Hematopoietic multipotent progenitor cell treated with erythropoietin and hydrocortisone succinate and interleukin-3 and kit ligand, for 8 days (in vitro differentiated cells): ENCODE measurements at places on chromosomes 11 and 22.

- peak; percentile 15 for DNase-seq
Observed at GRCh38 chr22:35301372-35301874, 1.7 kb downstream of the TOM1 start.

- no peak for DNase-seq
Observed at GRCh38 chr11:17395978-17396377, 7.5 kb upstream of the KCNJ11 start.

DNA sequence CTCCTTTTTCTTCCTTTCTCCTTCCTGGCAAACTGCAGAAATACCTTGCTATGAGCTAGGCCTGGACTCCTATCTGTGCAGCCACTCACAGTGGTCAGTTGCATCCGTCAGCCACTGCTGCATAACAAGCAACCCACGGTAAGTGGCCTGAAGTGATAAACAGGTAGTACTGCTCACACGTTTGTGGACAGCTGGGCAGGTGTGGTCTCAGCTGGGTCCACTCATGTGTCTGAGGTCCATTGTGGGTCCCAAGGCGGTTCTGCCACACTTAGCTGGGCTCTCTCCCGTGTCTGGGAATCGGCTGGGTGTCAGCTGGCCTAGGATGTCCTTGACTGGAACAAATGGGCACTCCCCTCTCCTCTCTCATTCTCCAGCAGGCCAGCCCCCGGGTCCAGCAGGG, 109.3 kb downstream of the BRD1 start:
- DNase-seq: no peak

DNA sequence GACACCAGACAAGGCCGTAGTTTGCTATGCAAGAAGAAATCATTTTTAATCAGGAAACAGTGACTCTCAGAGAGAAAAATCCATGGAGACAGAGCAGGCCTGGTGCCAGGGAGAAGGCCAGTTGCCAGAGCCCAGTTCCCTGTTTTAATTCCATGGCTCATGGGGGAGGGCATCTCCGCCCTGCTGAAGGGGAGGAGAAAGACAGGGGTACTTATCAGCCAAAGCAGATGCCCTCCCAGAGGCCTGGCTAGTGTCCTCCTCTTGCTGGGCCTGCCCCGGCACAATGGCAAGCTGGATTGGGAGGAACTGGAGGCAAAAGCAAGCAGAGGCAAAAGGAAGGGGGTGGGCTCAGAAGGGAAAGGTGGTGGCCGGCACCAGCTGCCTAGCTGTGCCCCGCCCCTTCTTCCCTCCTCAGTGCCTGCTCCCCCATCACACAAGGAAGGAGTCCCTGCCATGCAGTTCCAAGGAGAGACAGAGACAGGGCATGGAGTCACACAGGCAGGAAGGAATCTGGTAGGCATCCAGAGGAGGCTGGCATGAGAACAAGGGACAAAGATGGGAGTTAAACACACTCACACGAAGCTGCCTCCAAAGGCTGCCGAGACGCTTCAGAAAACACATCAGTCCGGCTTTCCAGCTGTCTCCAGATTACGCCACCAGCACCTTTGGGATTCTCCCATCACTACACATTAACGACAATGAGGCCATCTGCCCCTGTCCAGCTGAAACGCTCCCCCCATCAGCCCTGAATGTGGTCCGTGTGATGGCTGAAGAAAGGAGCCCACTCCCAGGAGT, 591.8 kb downstream of the BUD13 start:
- no peak for DNase-seq

- no peak for DNase-seq
Observed at GRCh38 chr22:30572210-30572609, 2.3 kb downstream of the GAL3ST1 start.

- no peak for DNase-seq
Observed at GRCh38 chr11:77799338-77799737, 21.2 kb downstream of the RSF1 start.

DNA sequence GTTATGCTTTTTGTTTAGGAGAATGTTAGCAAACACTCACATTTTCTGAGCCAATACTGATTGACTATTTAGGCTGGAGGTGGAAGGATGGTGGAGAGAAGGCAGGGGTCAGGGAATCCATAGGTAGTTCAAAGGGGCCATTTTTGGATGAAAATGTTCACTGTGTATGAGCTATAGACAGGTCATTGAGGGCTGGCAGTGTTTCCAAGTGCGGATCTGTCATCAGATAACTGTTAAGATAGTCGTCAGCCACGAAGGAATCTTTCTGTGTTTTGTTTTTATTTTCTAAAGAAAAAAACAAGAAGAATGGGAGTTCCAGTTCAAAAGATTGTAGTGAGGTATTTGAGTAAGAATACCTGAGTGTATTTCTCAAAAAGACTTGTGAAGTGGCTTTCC, 3.1 kb downstream of the KCNJ5 start:
- DNase-seq: no peak

- no peak for DNase-seq
Observed at GRCh38 chr11:106763501-106763900, 254.8 kb downstream of the GUCY1A2 start.

GRCh38 chr11:975827-976226, 50.2 kb downstream of the AP2A2 start:
- DNase-seq: peak; percentile 72

GRCh38 chr11:47257517-47258316, at the start of gene NR1H3:
Gene NR1H3, plus strand, starts transcription at chr11:47257996. Its CDS starts 1,221 bp downstream, at chr11:47259217.
- no peak for DNase-seq

DNA sequence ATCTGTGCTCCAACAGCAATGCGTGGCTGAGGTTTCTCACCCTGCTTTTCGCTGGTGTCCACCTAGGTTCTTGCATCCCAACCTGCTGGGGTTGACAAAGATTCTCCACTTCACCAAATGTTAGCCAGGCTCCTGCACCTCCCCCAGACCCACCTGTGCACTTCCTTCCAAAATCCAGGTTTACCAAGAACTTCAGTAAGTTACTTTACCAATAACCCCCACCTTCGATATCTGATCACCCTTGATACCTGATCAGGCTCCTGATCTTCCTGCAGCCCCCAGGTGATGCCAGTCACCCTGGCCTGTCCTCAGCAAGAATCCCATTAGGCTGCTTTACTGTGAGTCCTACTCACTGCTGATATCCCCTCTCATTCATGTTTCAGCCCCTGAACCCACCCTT, 1203.4 kb downstream of the TBC1D22A start:
- DNase-seq: no peak

DNA sequence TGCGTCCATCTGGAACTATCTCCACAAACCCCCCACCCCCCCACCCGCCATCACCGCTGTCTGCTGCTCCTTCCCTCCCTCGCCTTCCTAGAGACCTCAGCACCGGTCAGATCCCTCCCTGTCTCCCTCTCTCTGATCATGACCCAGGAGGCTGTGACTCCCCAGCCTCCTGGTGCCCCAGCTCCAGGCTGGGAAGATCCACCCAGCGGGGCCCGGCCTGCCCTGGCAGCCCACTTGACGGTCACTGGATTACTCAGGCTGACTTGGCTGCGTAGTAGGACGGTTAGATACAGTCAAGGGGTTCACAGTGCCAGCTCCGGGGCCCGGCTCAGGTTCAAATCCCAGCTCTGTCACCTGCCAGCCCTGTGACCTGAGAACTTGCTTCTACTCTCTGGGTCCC, 59.3 kb downstream of the ANO1 start:
- no peak for DNase-seq

DNA sequence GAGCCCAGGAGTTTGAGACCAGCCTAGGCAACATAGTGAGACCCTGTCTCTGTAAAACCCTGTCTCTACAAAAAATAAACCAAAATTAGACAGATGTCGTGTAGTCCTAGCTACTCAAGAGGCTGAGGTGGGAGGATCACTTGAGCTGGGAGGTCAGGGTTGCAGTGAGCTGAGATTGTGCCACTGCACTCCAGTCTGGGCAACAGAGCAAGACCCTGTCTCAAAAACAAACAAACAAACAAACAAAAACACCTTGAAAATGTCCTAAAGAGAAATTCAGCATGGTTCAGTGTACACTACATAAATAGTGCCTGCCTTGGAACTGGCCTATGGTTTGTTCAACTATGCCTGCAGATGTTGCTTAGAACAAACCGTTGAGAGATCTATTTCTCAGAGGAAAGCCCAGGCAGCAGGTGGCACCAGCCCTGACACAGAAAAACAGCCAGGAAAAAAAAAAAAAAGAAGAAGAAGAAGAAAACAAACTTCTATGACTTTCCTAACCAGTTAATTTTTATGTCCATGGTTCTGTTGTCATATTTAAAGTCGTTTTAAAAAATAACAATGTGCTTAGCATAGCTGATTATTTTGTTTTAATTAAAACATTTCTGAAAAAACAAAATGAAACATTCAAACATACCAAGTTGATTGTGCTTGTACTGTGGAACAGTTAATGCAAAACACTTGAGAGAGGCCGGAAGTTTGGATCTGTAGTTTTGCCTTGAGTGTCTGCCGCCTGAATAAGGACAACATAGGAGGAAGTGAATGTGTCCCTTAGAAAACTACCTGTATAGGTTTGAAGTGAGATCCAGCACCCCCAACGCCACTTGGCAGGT, 5.4 kb downstream of the KREMEN1 start:
- DNase-seq: no peak

DNA sequence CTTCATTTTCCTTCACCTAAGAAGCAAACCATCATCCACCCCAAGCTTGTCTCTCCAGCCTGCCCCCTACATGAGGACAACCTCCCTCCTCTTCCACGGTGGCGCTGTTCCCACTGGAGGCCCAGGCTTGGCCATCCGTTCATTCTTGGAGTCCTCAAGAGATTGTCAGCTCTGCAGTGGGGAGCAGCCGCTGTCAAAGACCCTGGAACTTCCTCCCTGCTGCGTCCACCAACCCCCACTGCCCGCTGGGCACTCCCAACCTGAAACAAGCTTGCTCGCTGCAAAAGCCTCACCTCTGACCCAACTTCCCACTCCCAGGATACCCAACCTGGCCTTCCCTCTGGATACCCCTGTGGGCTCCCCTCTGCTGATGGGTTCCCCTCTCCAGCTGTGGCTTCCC, 10.4 kb upstream of the CD81 start:
- DNase-seq: no peak

GRCh38 chr11:115656669-115657068, 152.5 kb upstream of the CADM1 start:
- DNase-seq: no peak

DNA sequence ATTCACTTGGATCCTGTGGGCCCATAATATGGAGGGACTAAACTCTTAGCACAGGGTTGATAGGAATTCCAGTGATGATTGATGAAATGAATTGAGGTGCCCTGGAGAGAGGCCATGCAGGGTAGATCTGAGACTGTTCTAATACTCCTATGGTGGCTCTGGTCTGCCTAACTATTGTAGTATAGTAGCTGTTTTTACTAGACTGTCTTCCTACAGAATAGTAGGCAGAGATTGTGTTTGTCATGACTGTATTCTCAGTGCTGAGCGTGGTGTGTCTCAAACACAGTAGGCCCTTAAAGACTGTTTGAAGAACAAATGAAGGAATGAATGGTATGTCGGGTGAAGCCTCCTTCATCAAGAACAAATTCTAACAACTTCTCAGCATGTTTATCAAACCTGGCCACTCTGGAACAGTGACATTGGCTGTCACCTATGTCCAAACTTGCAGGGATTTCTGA, 107.0 kb upstream of the SESN3 start:
- DNase-seq: no peak

DNA sequence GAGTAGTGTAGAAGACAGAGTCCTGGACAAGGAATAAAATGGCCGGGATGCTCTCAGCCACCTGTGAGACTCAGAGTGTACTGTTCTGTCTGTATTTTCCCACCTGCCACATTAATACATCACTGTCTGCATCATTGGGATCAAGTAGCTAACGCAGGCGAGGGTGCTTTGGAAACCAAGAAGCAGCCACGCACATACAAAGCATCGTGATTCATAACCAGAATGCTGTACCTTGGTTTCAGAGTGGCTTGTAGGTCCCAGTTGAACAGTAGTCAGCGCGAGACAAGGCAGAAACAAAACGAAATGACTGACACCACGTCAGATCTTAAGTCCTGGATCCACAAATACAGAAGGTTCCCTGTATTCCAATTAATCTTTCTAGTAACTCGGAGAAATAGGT, 198.3 kb downstream of the GRIK4 start:
- DNase-seq: no peak

DNA sequence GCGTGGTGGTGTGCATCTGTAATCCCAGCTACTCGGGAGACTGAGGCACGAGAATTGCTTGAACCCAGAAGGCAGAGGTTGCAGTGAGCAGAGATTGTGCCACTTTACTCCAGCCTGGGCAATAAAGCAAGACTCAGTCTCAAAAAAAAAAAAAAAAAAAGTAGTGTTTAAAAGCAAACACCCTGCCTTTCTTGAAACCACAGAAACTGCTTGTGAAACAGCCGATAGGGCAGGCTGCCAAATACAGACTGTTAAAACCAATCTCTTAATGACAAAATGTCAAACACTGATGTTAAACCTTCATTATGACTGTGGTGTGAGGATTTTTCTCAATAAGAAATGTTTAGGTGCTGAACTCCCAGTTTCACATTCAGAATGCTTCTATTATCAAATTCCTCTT, 27.3 kb downstream of the MARK2 start:
- peak; percentile 89 for DNase-seq

DNA sequence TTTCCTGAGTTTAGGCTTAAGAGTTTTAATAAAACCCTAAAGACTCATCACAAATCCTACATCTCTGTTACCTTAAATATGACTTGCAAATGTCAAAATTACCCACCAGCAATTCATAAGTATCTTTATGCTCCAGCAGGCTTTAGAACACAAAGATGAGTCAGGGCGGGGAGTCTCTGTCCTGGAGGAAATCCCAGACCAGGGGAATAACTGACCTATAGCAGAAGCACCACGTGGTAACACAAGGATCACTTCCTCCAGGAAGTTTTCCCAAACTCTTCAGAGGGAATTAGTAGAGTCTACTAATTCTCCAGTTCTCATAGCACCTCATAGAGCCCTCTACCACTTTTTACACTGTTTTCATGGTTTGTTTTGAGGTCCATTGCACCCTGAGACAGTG, 217.0 kb downstream of the NAV2 start:
- DNase-seq: no peak

DNA sequence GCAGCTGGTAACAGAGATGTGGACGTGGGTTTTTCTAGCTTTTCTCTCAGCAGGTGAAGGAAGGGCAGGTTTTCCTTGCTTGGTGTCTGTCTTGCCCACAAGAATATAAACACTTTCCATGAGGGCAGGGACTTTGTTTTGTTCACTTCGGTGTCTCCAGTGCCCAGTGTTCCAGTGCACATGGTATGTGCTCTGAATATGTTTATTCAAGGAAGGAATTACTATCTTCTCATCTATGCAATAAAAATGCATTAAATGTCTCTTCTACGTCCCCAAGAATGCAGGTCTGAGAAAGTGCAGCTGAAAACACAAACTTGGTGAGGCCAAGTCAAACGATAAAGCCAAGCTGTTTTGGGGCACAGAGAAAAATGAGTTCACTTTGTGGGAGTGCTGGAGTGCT, 56.3 kb upstream of the PLET1 start:
- no peak for DNase-seq

GRCh38 chr11:95764267-95764898, 25.2 kb downstream of the FAM76B start:
- DNase-seq: peak; percentile 82

DNA sequence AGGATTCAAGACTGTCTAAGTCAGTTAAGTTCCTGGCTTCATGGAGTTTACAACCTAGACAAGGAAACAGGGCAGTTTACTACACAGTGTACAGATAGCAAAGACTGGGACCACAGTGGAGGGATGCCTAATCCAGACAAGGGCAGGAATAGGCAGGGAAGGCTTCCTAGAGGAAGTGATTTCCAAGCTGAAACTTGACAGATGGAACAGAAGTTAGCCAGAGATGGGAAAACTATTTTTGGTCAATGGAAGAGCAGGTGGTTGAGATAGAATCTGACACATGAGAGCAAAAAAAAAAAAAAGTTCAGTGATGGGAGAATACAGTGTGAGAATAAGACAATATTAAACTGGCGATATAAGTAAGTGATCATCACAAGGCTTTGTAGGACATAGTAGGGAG, 1.3 kb downstream of the COA4 start:
- no peak for DNase-seq
